Activated CD8-positive, alpha-beta memory T cell treated with anti-CD3 and anti-CD28 coated beads for 1 hour (primary cell): ENCODE measurements at places on chromosomes 2 and 18.

DNA sequence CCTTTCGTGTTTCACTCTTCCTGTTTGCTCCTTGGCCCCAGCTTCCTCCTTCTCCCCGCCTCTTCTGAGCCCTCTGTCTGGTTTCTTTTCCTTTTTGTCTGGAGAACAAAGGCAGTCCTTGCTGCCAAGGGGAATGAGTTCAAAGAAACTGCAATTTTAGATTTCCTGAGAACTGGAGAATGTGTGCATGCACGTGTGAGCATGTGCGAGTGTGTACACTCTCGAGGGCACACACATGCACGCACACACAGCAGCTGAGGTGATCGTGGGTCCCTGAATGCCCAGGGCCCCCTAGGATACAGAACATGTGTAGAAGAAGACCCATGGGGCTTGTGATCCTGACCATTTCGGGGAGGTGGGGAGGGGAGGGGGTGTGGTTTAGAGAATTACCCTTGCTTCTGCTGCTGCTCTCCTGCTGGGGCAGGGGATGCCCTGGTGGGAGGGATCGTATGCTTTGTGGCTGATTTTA, 151.8 kb downstream of the DYSF start:
- no peak for DNase-seq

GRCh38 chr18:55753643-55754263, 165.8 kb upstream of the TCF4 start:
- DNase-seq: no peak

DNA sequence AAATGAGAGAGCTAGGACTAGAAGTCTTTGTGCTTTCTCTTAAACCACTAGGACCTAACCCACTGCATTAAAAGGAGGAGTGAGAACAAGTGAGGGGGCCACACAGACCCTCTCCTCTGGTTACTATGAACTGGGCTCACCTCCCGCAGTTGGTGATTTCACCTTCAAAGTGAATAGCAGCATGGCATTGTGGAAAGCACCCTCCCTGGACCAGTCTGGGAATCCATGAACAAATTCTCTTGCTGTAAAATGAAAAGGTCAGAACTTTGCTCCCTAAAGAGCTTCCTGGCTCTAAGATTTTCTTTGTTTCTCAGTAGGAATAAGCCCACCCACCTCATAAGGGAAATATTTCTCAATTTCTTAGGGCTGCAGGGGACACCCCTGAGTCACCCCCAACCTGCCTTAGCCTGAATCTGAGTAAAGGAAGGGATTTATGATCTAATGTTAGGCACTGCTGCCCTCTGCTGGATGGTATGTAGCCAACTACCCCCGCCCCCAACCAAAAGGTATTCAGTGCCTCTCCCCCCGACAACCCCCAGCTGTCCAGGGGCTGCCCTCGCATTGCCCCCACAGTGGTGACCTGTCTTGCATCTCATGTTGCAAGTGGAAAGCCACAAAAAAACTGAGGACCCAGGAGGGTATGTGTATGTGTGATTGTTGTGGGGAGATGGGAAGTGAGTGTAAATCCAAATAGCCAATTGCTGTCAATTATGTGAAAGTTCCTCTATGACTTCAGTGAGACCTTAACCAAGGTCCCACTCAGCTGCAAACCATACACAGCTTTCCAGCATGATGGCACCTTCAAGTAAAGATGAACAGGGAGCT, 230.9 kb upstream of the SLC14A2 start:
- DNase-seq: no peak

DNA sequence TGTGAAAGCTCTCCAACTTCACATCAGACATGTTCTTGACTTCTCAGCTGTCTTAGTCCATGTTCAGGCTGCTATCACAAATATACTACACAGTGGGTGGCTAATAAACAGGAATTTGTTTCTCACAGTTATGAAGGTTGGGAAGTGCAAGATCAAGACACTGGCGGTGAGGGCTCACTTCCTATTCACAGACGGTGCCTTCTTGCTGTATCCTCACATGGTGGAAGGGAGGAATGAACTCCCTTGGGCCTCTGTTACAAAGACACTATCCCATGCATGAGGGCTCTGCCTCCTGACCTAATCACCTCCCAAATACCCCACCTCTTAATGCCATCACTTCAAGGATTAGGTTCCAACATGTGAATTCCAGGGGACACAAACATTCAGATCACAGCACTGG, 9.7 kb downstream of the UXS1 start:
- DNase-seq: no peak

DNA sequence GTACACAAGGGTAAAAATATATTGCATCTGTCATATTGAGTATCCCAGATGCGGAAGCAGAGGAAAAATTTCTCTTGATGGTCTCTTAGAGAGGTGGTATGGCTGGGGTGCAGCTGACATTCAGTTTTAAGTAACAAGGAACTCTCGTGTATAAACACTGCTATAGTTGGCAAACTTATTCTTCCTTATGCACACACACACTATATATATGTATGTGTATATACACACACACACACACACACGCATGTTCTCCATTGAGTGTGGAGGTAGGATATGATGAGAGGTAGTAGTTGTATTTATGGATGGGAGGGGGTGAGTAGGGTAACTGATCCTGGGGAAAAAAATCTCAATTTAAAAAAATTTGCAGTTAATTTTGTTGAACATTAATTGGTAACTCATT, 10.6 kb downstream of the PHLPP1 start:
- DNase-seq: no peak

DNA sequence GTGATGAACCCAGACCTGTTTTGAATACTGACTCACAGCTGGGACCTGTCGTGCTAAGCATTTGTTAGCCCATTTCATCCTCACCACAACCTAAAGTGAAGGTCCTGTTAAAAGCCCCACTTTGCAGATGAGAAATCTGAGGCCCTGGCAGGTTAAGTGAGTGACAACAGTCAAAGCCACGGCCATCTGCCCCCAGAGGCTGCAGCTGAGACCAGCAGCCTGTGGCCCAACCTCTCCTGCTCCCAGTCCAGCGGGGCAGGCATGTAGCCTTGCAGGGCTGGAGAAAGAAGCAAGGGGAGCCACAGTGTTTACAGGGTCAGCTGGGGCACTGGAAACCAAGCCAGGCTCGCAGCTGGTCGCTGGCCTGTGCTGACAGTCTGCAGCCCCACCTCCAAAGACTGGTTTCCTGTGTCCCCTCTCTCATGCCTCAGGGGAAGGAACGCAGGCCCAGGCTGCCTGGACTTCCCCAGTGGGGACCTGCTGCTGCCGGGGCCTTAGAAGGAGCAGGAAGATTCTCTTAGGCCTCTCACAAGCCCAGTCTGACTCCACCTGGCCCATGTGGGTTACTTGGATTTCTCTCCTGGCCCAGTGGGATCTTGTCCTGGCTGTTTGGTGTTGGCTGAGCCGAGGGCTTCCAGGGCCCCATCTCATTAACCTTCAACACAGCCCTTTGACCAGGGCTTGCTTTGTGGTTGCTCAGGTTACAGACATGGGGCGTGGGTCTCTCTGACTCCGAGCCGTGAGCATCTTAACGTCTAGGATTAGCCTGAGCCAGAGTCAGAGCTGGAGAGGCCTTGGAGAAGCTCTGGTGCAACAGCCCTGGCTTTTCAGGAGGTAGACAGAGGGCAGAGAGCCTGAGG, 1.7 kb downstream of the INPP5D start:
- no peak for DNase-seq

DNA sequence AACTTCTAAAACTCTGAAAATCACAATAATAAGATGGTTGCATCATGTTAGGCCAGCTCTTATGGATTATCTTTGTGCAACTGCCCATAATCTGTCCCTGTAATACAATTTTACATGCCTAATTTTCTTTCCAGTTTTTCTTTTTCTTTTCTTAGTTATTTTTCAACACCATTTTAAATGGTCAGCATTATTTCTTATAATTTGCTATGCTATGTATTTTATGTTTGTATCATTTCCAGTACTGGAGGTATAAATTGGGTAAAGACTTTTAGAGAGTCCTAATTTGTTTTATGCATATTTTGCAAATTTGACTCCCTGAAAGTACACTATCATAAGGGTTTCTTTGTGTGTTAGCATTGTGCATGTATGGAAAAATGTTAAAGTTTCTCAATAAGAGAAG, 333.0 kb downstream of the CCDC178 start:
- DNase-seq: no peak

DNA sequence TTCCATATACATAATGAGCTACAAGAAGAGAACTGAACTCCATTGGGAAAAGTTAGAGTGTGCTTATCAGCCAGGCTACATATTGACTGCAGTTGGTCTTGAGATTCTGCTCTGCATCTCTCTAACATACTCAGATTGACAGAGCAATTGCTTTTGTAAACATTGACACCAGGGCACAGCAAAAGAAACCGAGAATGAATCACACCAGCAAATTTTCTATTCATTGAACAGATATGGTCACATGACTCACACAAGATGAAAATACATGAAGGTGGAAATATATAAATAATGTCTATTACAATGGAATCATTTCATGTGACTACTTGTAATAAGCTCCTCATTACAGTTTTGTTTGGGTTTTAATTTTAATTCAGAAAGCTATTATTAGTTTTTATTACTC, 691.9 kb upstream of the TMEFF2 start:
- no peak for DNase-seq

- DNase-seq: no peak
These were observed 58.2 kb upstream of the TFCP2L1 start for GRCh38 chr2:121343191-121343590.

DNA sequence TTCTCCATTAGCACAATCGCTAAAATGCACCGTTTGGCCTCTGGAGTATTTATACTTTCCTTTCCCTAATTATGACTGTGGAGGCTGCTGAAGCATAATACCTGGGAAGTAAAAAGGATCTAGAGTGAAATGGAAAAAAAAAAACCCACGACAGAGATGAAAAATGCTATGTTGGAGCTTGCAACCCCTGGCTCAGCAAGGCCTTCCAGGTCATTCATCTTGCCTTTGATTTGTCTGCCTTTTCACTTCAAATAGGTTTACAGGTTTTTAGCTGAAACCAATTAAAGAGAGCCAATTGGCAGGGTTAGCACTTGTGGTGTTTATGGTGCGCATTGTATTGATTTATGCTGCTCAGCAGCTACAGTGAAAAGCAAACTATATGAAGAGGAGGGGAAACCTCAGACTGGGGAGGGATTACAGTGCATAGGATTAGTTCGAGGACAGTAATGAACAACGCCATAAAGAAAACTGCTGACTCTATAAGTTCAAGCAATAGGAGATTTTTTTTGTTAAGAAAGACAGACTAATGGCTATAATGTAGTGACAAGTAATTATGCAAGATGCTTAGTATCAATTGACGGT, 347.9 kb downstream of the MEIS1 start:
- no peak for DNase-seq

DNA sequence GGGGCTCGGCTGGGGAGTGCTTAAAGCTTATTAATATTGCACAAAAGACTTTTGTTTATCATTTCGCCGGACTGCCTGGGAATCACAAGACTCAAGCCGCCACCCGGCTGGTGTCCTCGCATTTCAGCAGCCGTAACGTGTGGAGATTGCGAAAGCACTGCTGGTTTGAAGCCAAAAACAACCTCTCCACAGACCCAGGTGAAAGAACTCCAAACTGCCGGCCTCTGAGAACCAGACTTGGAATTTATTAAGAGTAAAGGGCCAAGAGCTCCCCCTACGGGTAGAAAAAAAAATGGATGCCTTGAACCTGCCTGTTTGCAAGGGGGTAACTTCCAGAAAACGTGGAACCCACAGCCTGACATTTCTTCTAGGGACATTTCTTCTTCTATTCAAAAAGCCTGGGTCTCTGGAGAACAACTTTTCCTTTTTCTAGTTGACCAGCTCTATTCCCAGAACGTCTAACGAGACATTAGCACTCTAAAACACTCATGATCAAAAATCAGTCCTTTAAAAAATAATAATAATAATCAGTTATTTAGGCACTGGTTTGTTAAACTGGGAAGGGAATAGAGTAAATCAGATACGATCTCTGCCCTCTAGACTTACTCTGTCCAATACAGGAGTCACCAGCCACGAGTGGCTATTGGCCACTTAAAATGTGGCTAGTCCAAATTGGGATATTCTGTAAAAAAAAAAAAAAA, 216.3 kb downstream of the C1D start:
- DNase-seq: no peak

GRCh38 chr18:22115573-22115972, 53.8 kb upstream of the GATA6 start:
- no peak for DNase-seq

DNA sequence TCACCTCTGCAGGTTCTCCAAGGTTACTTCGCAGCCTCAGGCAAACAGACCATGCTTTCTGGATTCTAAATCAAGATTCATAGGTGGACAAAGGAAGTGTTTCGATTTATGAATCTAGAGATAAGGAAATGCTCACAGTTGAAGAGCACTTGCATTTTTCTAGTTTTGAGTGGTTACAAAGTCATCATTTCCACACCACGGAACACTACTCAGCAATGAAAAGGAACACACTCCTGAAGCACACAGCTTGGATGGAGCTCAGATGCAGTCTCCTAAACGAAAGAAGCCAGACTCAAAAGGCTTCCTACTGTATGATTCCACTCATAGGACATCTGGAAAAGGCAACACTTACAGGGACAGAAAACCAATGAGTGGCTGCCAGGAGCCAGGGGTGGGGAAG, 31.7 kb downstream of the SDC1 start:
- no peak for DNase-seq

DNA sequence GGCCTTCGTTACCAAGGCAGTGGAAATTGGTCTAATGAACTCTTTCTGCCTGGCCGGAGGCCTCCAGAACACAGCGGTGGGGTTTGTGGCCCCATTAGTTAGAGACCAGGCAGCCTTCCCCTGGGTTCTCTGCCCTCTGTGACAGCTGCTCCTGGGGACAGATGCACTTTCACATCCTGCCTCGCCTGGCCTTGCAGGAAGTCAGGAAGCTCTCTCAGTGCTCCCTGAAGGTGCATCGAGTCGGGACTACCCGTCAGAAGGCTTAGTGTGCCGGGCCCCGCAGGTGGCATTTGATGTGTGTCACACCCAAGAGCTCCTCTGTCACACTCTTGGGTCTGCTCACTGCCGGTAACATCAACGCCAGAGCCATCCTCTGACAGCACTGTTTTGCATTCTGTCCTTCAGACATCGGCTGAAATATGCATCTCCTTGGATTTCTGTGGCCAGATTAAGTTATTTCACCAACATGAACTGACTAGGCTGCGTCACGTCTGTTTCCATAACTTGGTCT, 158.3 kb downstream of the LDLRAD4 start:
- peak; percentile 44 for DNase-seq

DNA sequence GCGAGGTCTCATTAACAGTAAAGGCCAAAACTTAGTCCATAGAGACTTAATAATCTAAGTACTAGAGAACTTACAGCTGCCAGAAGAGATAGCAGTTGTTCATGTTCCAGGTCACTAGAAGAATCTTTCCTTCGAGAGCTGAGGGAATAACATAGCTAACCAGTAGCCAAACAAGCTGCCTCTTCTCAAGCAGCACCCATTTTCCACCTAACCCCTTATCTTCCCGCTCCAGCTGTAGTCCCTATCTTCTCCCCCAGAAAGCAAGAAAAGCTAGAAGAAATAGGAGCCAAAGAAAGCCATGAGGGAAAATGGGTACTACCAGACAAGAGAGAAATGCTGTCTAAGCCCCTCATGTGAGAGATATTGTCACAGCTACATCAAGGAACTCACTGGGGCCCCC, 24.0 kb downstream of the SULT1C4 start:
- no peak for DNase-seq

DNA sequence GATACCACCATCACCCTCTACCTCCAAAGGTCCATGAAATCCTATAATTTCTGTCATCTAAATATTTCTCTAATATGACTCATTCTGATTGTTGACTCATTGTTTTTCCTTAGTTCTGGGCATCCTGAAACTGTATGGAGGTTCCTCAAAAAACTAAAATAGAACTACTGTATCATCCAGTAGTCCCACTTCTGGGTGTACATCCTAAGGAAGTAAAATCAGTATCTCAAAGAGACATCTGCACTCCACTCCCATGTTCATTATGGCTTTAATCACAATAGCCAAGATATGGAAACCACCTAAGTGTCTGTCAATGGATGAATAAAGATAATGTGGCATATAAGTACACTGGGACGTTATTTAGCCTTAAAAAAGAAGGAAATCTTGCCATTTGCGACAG, 125.8 kb upstream of the MYO3B start:
- DNase-seq: no peak
